ENCODE measurements at places on chromosomes 11 and 22.

- no peak for DNase-seq
Measured at GRCh38 chr22:46008291-46008690, 31.3 kb upstream of the WNT7B start.

GRCh38 chr22:22178992-22179391, 65.6 kb upstream of the VPREB1 start:
- no peak for DNase-seq

- DNase-seq = no peak
Measured at GRCh38 chr11:27281740-27282590, 81.0 kb downstream of the CCDC34 start.

GRCh38 chr11:2781408-2782274, 81.8 kb upstream of the KCNQ1OT1 start:
- DNase-seq = no peak

DNA sequence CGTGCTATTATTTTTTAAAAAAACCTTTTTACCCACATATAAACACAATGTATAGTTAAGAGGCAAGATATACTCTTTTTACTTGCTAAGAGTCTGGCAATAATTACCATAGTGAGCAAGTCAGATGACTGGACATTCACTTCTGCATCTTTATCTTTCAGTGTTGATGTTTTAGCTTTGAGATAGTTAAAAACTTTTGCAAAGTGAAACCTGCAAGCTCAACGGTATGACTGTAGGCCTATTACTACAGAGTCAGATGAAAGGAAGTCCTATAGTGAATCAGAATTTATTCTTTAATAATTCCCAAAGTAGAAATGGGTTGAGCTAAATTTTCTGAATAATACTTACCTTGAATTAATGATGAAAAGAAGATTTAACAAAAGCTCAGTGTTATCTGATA, 236.7 kb upstream of the CCDC90B start:
- DNase-seq = no peak

GRCh38 chr22:44577391-44578109, 79.5 kb upstream of the RTL6 start:
- DNase-seq = no peak

GRCh38 chr11:33703234-33703633, 2.6 kb upstream of the C11orf91 start:
- no peak for DNase-seq

- no peak for DNase-seq
Measured at GRCh38 chr11:114074546-114075343, 15.2 kb downstream of the ZBTB16 start.

GRCh38 chr11:103359216-103359615, 250.0 kb downstream of the DYNC2H1 start:
- no peak for DNase-seq

DNA sequence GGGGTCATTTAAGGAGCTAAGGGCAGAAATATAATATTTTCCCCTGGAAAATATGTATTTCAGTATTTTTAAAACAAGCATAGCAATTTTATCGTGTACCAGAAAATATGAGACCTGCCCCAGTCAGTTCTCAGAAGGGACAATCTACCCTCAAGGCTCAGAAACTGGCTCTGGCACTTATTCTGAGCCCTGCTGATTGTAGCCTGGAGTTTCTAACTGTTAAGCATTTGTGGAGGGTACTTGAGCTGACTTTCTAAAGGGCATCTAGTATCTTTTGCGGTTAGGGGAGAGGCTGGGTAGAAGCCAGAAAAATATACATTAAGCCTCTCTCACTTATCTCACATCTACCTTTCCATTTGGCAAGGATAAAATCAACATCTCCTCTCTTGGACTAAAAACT, 71.3 kb upstream of the FSHB start:
- DNase-seq = no peak

DNA sequence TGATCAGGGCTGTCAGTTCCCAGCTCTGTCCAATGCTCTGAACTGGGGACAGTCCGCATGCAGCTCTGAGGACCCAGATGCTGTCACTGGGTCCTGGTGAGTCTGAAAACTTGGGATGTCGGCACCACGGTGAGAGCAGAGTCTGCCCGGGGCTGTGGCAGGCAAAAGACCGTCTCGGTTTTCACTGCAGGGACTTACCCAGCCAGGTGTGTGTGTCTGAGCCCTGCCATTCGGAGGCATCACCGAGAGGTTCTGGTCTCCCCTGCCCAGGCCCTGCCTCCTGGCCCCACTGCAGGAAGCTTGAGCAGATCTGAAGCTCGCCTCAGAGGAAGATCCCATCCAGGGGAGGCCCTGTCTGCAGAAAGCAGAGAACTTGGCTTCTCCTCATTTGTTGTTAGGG, 5.2 kb downstream of the TP53AIP1 start:
- DNase-seq = no peak

All from NCI-H1417 treated with DMSO at 0.1 percent for 48 hours (cell line).